CD4-positive, alpha-beta T cell treated with Interleukin-12 subunit alpha and Interleukin-12 subunit beta, for 1 hour (primary cell): ENCODE measurements at places on chromosomes 16 and 17.

- no peak for DNase-seq
These were observed 26.5 kb downstream of the MBTPS1 start for GRCh38 chr16:84090211-84090610.

GRCh38 chr16:75305364-75306098 lies 54.1 kb upstream of the BCAR1 start:
- peak; percentile 13 for DNase-seq

DNA sequence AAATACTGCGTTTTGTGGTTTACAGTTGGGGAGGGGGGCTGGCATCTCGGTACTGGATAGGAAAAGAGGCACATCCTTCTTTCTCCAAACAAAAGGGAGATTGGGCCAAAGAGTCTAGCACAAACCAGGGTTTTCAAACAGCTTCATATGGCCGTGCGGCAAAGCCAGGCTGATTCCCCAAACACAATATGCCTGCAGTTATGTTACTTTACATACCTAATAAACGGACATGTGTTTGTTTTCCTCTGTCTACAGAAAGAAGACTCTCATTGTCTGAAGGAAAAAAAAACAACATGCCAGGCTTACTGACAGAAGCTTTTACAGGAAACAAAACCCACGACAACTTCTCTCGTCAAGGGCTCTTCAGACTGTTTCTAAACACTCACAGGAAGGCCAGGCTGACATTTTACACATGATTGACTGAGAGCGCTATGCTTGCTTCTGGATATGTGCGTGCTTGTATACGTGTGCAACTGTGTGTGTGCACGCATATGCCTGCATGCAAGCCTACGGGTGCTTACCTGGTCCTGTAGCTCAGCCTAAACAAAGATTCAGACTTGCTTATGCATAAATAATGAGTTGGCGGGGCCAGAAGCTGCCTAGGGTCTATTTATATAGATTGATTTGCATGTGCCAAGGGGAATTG lies 461.0 kb upstream of the C16orf82 start:
- DNase-seq: no peak

GRCh38 chr17:74516561-74517328 lies 14.5 kb downstream of the CD300LB start:
- no peak for DNase-seq

GRCh38 chr16:700684-701584 lies 4.7 kb downstream of the FBXL16 start:
- peak; percentile 61 for DNase-seq

GRCh38 chr16:51549836-51550235 lies 398.8 kb upstream of the SALL1 start:
- no peak for DNase-seq

- no peak for DNase-seq
These were observed 114.3 kb downstream of the ABCC1 start for GRCh38 chr16:16063683-16064082.

GRCh38 chr16:23509782-23510163 lies 521 bp downstream of the GGA2 start:
- peak; percentile 40 for DNase-seq

DNA sequence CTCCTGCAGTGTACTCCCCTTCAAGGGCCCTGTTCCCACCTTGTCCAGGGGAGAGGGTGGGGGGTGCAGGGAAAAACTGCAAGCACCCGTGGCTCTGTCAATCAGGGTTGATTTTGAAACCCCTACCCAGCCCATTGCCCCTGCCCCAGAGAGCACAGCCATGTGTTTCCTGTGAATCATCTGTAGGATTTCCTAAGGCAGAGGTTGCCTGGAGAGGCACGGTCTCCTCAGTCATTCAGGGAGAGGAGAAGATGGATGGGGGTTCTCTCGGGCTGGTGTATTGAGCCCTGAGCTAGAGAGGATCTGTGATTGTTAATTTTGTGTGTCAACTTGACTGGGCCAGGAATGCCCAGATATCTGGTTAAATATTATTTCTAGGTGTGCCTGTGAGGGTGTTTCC lies 3.5 kb upstream of the AGRP start:
- no peak for DNase-seq

DNA sequence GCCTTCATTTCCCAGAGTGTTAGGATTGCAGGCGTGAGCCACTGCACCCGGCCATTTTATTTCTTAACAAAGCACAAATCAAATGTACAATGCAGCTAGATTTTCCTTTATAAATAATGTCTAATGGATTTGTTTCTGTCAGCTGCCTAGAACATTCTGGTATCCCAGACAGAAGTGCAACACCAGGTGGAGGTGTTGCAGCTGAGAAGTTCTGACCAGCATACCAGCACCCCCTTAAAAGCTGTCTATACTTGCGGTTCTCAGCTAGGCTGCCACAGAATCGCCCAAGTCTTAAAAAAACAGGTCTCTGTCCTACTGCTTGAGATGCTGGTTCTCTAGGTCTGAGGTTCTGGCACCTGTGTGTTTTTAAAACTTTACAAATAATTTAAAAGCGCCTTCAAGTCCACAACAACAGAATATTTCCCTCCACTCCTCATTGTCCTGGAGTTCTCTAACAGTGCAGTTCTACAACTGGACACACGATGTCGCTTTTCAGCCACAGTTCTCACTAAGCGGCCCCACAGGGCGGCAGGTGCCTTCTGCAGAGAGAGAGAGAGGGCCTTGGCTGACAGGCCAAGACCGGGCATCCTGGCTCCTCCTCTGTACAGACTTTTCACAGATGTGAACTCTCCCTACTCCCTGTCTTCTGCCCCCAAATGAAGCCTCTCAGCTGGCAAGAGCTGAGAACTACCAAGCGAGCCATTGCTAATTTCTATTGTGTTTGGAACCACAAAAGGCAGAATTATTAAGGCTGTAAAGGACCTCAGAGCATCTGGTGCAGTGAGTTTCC lies 32.6 kb upstream of the MEOX1 start:
- peak; percentile 79 for DNase-seq

DNA sequence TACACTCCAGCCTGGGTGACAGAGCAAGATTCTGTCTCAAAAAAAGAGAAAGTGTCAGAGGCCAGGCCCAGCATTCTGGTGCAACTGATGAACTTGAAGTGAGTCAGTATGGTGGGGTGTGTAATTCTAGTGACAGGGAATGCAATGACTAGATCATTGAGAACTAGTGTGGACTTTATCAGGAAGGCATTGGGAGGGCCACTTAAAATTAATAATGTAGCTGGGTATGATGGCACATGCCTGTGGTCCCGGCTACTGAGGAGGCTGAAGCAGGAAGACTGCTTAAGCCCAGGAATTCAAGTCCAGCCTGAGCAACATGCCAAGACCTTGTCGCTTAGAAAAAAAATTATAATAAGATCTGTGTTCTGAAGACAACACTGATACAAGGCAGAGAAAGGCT lies 90.8 kb downstream of the STX8 start:
- no peak for DNase-seq

- DNase-seq: no peak
These were observed 26.2 kb upstream of the RFFL start for GRCh38 chr17:35089586-35090296.
